Activated CD4-positive, CD25-positive, alpha-beta regulatory T cell treated with anti-CD3 and anti-CD28 coated beads, Interleukin-2, amount 50 U/mL, for 16 hours (primary cell): ENCODE measurements at places on chromosomes 2 and 18.

DNA sequence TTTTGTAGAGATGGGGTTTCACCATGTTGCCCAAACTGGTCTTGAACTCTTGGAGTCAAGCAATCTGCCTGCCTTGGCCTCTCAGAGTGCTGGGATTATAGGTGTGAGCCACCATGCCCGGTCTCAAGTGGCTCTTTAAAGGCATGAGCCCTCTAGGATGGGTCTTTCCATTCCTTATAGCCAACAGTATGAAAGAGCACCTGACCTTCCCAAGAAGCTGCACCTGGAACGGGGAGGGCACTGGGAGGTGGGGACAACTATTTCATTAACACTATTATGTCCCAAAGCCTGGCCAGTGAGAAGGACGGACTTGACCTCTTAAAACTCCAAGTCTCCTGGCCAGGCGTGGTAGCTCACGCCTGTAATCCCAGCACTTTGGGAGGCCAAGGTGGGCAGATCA lies 149.7 kb downstream of the ZFP36L2 start:
- no peak for DNase-seq

DNA sequence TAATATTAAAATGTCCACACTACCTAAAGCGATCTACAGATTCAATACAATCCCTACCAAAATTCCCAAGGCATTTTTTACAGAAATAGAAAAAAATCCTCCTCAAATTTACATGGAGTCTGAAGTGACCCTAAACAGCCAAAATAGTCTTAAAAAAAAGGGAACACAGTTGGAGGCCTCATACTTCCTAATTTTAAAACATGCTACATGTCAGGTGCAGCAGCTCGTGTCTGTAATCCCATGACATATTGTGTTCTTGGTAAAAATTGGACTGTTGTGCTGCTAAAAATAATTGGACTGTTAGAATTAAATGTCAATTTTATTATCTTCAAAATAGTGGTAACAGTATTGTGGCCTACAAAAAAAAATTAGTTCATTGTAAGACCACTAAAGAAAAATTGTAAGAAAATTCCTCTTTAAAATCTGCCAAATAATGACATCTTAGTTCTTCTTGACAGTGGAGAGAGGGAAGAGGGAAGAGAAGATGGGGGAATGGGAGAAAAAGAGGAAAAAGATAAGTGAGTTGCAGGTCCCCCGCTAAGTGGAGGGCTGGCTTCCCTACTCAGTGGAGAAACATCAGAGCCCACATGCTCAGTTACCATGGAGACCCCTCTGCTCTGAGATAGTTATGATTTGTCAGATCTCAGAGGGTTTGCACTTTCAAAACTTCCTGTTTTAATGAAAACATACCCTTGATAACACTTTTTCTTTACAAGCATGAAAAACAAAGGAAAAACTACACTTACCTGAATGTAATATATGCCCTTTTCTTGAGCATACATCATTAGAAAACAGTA lies 46.5 kb downstream of the UNC50 start:
- no peak for DNase-seq

- no peak for DNase-seq
These were observed 296.9 kb upstream of the HS6ST1 start for GRCh38 chr2:128615571-128615970.

- DNase-seq = no peak
These were observed 10.1 kb downstream of the BAZ2B start for GRCh38 chr2:159606287-159606686.

- no peak for DNase-seq
These were observed 6.9 kb downstream of the HSBP1L1 start for GRCh38 chr18:79971211-79971952.

DNA sequence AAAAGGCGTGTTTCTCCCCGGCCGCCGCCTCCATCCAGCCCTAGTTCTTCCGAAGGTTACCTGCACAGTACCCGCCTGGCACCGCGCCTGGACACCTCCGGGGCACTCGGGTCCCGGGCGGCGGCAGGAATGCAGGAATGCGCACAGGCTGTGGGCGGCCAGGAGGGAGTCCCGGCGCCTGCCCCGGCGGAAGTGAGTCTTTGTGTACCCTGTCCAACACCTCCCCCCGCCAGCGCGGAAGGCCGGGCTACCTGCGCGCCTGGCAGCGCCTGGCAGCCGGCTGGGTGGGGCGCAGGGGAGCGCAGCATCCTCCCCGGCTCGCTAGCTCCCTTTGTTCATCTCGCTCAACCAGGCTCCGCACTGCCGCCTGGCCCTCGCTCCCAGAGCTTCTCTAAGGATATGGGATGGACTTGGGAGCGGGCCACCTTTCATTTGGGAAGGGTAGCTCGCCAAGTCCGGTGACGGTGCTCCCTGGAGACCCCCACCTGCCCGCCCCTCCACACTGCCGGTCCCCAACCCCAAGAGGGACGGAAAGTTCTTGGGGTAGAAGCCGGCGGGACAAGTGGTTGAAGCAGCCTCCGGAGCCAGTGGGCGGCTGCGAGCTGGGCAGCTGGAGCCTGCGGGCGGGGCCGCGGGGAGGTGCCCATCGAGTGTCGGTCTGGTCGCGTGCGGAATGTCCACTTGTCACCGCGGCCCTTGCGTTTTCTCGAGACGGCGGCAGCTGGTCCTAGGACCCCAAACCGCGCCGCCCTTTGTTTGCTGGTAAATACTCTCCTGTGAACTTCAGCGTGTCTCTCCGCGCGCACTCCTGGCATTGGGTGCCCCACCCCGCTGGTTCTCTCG lies 1.2 kb upstream of the ST6GAL2 start:
- DNase-seq = no peak

- DNase-seq = no peak
These were observed 211.0 kb downstream of the NEDD4L start for GRCh38 chr18:58254873-58255511.

GRCh38 chr18:58158008-58158407 lies 114.0 kb downstream of the NEDD4L start:
- DNase-seq = no peak

- no peak for DNase-seq
These were observed 34.2 kb upstream of the CAB39 start for GRCh38 chr2:230678451-230678850.

GRCh38 chr2:65000644-65001043 lies 11.4 kb downstream of the SLC1A4 start:
- no peak for DNase-seq

DNA sequence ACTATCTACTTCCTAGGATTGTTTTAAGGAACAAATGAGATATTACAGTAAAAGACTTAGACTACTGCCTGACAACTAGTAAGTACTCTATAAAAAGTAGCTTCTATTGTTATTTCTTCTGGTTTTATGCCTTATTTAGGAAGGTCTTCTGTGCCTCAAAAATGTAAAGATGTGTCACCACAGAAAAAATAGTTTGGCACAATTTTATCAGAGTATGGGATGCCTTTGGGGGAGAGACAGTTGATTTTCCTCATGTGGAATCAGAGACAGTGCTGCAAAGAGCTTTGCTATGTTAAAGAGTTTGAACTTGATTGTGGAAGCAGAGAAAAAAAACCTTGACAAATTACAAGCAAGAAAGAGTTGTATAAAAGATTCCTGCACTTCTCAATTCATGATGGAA lies 98.4 kb downstream of the EHBP1 start:
- no peak for DNase-seq

DNA sequence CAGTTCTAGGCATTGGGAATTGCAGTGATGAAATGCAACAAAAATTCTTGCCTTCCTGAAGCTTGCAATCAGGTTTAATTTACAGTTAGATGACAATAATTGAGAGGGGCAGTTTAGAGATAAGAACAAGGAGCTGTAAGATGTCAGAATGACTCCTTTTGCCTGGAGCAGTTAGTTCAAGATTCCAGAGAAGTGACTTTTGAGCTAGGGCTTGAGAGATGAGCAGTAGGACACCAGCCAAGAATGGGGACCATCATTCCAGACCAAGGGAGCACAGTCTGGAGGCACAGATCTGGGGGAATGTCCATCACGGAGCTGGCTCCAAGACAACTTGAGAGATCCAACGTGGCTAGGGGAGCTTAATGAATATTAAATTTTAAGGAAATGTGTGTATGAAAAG lies 26.8 kb downstream of the CACNB4 start:
- no peak for DNase-seq

DNA sequence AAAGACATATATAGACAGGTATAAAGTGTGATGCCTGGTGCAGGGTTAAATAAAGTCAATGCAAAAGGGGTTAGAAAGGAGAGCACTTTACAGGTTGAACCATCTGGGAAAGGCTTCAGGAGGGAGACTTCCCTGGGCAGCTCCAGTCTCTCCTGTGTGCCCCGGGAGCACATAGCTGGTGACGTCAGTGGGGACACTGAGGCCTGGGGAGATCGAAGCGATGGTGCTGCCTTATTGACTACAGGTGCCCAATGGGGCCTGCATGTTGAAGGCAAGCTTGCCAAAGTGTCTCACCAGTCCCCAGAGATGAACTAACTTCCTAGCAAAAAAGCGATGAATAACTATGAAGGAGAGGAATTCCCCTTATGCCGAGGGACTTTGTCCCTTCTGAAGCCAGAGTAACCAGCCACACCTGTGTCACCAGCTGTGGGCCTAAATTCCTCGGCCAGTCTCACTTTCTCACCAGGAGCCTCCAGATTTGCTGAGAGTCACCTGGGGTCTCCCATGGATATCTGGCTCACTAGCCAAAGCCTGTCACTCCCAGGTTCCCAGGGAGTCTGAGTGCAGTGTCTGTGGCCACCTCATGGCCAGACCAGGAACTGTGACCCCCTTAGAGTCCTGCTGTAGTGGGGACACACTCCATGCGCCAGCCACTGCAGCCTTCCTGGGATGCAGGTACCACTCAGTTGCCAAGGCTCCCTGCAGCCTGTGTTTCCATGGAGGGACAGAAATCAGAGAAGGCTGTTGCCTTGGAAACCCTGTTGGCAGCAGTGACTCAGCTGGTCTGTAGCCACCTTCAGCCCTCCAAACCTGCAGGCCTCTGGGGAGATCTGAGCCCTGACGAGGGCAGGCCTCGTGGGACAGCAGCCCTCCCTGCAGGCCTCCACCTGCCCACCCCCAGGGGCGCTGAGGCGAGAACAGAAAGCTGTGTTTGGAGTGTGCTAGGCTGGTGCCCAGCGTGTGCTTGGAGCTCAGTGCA lies 128.7 kb downstream of the CTIF start:
- DNase-seq = no peak

DNA sequence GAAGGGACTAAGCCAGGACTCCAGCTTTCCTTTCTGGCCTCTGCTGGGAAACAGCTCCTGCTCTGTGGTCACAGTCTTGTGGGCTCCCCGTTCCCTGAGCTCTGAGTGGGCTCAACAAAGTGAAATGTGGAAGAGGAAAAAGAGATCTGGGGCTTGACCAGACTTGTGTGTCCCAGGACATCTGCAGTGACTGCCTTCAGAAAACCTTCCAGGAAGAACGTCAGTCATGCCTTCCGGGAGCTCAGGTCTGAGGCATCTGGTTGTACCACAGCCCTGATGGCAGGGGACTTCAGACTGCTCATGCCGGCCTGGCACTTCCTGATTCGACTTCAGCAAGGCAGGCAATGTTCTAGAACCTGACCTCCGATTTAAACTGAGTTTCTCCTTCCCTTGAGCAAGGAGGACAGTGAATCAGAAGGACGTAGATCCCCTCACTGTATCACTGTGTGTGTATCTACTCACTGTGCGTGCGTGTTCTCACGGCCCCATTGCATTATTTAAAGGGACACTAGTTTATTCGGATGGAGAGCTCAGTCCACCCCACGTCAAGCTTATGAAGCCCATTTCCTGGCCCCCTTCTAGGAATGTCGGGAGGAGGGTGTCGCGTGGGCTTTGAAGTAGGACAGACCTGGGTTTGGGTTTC lies 548 bp upstream of the FBLN7 start:
- no peak for DNase-seq

- DNase-seq = no peak
These were observed 37.0 kb downstream of the INO80C start for GRCh38 chr18:35460736-35461161.

DNA sequence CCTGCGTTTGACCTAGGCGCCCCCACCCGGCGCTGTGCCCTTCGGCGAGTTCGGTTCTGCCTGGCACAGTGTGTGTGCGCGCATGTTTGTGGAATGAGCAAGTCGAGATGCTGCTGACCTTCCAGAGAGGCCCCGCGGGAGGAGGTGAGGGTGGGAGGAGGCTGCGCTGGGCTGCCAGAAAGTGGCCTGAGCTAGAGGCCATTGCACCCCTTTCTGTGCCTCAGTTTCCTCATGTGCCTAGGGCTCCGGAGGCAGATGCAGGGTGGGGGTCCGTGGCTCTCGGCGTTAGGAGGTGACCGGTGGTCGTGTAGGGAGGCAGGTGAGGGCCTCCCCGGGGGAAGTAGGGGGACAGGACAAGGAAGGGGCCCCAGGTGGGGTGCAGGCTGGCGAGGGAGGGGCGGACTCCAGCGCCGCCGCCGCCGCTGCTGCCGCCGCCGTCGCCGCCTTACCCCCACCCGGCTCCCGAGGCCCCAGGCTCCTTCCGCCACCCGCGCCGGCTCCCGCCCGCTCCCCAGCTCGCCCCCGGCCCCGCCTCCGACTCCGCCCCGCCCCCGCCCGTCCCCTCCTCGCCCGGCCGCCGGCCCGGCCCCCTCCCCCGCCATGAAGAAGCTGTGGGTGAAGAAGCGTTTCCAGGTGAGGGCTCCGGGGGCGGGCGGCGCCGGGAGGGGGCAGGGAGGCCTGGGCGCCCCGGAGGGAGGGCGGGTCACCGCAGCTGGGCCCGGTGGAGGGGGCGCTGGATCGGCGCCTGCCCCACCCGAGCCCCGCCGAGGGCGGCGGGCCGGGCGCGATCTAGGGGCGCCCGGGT lies 7.0 kb downstream of the SPEG start:
- DNase-seq = no peak

GRCh38 chr2:58398406-58398805 lies 157.3 kb upstream of the FANCL start:
- no peak for DNase-seq

- DNase-seq = no peak
These were observed 1010.7 kb upstream of the ZEB2 start for GRCh38 chr2:145530653-145531052.

DNA sequence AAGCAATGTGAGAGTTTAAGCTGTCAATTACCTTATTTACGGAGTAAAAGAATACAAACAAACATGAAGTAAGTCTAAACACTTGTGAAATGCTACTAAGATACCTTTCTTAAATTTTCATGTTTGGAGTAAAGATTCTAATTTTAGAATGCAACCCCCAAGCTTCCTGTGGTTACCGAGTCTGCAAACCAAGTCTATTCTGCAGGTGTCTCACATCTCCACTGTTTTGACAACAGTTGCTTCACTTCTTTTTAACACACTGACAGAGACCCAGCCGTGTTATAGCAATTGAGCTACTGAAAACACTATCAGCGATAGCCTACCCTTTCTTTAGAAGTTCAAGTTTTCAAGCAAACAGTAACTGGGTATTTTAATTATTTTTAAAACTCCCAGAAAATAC lies 608.3 kb downstream of the ERBB4 start:
- no peak for DNase-seq

- no peak for DNase-seq
These were observed 313.9 kb downstream of the TRIB2 start for GRCh38 chr2:13030606-13031005.
